ENCODE measurements at places on chromosomes 6 and 20. TPM values are rescaled to one million over a fixed set of nuclear protein-coding genes. Genes with fewer than 3 reads are reported as not detected.
A peak's percentile ranks its signal among the peaks of the same experiment; 100 is the strongest.

MUC22 gene
- not detected for total RNA-seq

C6orf52 gene
- 0.26 TPM for total RNA-seq

EEF1A2 gene
- 1.7 TPM for total RNA-seq

DNA sequence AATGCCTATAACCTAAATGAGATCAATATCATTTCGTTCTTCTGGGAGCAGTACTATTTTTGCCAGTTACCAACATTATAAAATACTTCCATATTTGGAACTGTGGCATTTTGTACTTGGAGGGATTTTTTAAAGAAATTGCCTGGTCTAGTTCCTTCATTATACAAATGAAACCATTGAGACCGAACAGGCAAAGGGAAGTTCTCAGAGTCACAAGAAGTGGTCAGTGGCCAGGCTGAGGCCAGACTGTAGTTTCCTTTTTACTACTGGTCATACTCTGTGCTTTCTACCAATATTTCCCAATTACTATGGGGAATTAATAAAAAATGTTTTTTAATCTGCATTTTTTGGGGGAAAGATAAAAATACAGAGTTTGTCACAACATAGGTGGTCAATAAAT lies 332.0 kb downstream of the NRN1 start:
- no peak for DNase-seq

- DNase-seq, result peak; percentile 77
Observed at GRCh38 chr6:132087391-132087790, 136.2 kb upstream of the CCN2 start.

- DNase-seq, result peak; percentile 23
Observed at GRCh38 chr6:2225422-2226392, 19.7 kb downstream of the GMDS start.

GRCh38 chr6:16733085-16733484 lies 28.2 kb downstream of the ATXN1 start:
- no peak for DNase-seq

DNA sequence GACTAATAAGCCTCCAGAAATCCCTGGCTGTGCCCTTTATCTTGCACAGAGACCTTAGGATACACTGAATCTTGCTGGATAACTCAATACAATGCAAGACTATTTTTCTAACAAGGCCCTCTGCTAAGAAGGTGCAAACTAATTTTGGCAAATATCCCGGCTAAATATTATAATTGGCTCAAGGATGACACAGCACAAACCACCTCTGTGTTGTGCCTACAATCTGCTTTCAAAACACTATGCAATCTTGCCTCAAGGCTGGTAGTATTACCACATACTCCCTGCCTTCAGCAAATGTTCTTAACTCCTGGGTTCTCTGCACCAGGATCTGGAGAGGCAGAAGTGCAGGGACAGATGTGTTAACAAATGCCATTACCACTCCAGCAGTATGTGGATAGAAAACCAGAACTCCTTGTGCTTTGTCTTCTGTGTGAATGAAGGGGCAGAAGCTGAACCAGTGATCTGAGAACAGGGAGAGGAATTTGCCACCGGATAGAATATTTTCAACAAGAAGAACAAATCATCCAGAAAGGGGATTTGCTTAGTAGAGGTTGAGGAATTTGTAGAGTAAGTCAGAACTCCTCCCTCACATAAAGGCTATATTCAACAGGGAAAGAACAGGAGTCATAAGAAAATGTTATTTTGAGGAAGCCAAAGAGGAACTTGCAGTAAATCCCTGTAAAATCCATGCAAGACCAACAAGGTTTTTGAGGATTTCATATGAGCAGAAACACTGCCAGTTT lies 74.1 kb upstream of the SLC4A11 start:
- peak; percentile 55 for DNase-seq

DNA sequence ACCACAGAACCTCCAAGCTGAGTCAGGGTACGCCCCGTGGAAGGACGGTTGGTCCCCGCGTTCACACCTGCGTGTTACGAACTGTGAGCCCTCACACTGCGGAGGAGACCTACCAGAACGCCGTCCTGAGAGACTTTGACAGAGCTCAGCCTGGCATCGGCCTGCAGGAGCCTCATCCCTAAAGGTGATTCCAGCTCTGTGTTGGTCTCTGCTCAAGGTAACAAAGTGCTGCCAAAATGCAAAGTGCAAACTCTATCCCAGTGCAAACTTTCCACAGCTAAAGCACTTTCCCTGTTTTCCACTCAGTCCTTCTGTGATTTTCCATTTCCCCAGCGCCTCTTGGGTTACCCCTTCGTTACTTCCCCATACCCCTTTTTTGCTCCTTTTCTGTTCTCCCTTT lies 8.6 kb upstream of the ZBTB46 start:
- no peak for DNase-seq

DNA sequence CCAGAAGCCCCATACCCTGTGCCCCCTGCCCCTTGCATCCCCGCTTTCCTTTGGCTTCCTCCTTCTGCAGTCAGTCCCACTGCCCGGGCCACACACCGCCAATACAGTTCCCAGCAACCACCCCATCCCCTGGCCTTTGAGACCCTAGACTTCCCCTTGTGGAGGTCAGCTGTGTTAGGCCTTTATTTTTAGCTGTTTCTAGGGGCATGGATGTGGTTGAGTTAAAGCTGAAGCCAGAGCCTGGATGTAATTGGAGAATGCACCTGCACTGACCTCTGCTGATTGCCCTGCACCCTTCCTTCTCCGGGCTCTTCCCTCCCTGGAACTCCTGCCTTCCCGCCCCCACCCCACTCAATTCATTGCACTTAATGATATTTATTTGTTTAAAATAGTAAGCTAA lies 33.9 kb downstream of the LYRM2 start:
- no peak for DNase-seq

DNA sequence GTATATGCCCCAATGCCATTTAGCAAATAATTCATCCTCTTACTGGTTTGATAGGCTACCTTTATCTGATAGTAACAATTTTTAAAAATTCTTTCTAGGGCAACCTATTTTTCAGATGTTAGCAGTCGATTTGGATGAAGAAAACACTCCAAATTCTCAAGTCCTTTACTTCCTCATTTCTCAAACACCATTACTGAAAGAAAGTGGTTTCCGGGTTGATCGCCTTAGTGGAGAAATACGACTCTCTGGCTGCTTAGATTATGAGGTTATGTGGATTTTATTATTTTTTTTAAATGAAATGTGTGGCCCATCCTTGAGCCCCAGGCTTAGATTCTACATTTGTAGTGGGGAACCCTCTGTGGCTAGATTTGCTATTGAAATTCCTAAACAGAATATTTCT lies 26.3 kb downstream of the CDH26 start:
- DNase-seq, result no peak

DNA sequence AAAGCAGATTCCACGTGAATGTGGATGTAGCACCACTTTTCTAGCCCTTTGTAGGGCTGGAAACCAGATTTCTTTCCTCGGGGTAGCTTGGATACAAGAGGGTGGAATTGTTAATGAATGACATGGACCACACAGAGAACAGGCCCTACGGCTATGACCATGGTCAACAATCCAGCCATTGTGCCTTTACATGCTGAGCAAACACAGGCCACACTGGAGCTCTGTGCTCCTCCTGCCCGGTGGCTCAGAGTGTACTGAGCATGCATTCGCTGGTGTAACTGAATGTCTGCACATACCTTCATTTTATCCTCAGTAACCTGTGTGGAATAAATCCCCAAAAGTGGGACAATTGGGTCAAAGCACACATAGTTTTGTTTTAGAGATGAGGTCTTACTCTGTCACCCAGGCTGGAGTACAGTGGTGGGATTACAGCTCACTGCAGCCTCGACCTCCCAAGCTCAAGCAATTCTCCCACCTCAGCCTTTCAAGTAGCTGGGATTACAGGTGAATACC lies 32.8 kb downstream of the LRP11 start:
- DNase-seq, result no peak

DNA sequence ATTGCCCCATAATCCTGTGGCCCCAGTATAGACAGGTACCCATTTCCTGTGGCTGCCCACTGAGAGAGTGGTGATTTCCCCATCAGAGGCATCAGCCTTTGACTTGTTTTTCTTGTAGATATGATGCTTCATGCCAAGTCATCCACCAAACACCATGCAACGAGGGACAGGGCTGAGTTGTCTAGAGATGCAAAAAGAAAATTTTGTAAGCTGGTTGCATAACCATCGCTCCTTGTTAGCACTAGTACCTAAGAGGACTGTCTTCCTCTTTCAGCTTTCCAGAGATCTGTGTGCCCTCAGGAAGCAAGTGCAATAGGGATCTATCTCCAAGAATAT lies 166.8 kb downstream of the BCAS1 start:
- no peak for DNase-seq

DNA sequence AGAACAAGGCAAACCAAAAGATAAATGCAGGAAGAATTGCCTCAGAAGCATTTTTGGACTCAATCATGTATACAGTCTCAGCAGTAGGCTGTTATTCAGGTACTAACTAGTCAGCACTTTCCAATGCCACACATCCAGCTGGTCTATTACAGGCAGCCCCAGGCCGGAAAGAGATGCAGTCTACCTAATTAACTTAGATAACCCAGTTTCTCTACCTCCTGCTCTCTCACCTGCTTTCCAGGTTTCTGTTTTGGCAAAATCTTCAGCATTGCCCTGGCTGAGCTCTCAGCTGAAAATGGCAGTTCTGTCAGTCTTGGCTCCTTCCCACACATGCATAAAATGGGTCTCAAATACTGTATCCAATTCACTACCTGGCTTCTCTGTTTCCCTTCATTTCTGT lies 101.3 kb upstream of the UFL1 start:
- no peak for DNase-seq

DNA sequence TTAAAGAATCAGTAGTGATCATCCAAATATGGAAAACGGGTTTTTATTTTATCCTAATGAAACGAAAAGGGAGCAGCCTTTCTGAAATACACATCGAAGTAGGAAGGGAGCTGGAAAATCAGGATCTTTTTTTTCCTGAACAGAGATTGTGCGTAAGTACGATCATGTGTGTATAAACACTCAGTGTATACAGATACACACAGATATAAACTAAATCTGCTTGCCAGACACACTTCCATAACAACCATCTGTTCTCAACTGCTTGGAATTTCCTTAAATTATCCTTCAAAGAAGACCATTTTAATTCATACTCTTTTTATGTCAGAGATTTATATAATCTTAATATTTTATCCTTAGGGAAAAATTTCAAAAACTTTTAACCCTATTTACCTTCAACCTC lies 110.7 kb downstream of the CHD6 start:
- DNase-seq, result peak; percentile 26

DNA sequence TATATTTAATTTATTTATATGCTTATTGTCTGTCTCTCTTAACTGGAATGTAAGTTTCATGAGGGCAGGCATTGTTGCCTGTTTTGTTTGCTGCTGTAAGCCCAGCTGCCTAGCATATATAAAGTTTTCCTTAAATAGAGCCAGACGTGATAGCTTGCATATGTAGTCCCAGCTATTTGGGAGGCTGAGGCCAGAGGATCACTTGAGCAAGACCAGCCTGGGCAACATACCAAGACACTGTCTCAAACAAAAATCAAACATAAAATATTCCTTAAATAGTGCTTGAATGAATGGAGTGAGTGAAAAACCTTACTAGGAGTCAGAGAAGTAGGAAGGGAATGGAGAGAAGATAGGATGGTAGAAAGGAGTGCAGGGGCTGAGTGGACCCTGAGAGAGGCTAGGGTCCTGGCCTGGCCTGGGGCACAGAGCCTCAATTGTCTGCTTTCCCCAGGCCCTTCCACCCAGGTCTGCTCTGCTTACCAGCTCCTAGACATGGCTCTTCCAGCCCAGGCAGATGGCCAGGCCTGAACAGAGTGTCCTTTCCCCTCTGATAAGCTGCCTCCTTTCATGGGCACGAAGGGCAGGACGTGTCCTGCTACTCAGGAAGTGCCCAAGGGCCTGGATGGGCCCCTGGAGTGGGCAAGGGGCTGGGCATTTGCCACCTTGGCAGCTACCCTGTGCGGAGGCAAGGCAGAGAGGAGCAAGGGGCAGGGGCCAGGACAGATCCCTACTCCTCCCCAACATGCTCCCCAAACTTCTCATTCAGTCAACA lies 17.7 kb upstream of the BAK1 start:
- DNase-seq, result no peak

- DNase-seq, result no peak
Observed at GRCh38 chr6:167091026-167091804, 31.7 kb upstream of the CCR6 start.

DNA sequence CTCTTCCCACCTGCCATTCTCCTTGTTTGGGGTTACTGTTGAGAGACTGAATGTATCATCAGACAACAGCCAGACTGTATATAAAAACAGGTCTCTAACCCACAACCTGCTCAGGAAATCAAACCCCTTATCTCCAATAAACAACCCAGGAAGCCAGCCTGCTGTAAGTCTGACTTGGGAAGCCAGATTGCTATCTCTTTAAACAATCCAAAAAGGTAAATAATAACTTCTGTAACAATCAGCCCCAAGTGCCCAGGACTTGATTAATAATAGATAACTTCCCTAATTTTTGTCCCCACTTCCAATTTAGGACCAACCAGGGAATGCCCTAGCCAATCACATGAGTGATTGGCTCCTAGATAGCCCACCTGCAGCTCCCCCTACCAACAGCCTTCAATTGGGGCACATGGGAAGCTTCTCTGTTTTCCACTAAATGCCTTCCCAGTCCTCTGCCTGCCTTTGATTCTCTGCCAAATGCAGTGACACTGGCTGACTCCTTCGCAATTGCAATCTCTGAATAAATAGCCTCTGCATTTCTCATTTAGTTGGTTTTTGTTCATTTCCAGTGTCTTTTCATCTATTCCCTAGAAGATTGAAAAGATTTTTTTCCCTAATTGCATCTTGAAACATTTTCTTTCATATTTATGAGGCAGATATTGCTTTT lies 117.1 kb upstream of the TAB2 start:
- DNase-seq, result no peak

DNA sequence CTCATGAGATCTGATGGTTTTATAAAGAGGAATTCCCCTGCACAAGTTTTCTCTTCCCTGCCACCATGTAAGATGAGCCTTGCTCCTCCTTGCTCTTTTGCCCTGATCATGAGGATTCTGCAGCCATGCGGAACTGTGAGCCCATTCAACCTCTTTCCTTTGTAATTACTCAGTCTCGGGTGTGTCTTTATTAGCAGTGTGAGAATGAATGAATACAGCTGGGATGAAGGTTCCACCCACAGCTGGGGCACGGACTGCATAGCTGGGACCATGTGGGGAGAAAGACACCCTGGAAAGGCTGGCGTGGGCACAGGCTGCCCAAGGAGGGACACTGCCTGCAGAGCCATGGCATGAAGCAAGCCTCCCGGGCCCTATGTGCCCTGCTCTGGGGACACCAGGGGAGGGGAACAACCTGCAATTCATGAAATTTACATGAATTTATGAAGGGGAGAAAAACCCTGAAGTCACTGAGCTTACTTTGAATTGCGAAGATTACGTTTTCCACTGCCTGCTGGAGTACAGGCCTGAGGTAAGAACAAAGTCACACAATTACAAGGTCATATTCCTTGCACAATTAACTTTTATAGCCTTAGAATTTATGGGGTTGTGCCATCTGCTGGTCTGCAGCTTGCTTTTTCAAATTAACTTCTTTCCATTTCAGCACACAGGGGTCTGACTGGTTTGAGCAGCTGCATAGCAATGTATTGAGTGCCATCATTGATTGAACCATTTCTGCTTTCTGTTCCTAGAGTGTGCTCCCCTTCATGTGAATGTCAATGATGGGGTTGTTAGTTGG lies 46.2 kb downstream of the SLC22A1 start:
- DNase-seq, result no peak

- no peak for DNase-seq
Observed at GRCh38 chr6:15475261-15475660, 187.6 kb downstream of the DTNBP1 start.

Measured in fibroblast of lung (primary cell).